ENCODE measurements at places on chromosomes 12 and 14.

- no peak for DNase-seq
These were observed 3.1 kb downstream of the RDH16 start for GRCh38 chr12:56954057-56954957.

DNA sequence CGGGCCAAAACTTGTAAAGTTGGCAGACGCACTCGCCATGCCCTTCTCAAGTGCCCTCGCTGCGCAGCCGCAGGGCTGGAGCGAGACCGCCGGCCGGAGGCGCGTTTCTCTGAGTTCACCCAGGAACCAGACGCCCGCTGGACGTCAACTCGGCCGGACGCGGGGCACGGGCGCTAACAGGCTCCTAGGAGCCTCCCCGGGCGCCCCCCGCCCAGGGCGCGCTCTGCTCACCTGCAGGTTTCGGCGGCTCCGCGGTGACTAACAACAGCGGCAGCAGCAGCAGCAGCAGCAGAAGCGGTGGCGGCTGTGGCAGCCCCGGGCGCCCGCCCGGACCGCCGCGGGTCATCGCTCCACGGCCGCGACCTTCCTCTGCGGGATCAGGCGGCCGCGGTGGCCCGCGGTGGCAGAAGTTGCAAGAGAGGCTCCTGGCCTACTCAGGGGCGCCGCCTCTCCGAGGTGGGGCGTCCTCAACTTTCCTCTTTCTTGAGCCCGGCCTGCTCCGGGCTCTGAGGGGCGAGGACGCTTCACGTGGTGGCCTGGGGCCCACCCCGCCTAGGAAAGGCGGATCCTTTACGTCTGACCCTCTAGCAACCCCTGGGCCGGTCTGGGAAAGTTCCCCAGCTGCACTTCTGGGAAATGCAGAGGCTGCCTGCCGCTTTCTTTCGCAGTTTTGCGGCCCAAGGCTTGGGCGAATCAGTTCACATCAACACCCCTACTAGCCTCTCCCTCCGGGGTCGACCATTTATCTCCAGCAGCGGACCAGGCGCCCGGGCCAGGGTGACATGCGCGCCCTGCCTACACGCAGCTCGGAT is at the start of gene PLBD1:
Gene PLBD1 (minus strand): TSS at position 533 of the 812 bp plus-strand sequence. CDS start 187 bp downstream, at position 346.
- DNase-seq, result peak; percentile 12

DNA sequence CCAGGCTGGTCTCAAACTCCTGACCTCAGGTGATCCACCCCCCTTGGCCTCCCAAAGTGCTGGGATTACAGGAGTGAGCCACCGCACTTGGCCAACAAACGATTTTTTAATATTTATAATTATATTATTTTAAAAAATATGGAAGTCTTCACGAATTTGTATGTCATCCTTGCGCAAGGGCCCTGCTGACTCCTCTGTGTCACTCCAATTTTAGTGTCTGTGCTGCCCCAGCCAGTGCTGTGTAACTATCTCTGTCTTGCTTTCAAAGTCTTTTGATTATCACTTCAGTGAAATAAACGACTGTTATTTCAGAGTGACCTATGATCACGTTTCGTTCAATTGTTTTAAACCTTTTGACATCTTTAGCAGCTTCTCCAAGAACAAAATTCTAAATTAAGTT is 13.1 kb upstream of the MMP17 start:
- DNase-seq, result no peak

- DNase-seq, result no peak
These were observed 18.8 kb downstream of the BCL11B start for GRCh38 chr14:99252940-99253868.

DNA sequence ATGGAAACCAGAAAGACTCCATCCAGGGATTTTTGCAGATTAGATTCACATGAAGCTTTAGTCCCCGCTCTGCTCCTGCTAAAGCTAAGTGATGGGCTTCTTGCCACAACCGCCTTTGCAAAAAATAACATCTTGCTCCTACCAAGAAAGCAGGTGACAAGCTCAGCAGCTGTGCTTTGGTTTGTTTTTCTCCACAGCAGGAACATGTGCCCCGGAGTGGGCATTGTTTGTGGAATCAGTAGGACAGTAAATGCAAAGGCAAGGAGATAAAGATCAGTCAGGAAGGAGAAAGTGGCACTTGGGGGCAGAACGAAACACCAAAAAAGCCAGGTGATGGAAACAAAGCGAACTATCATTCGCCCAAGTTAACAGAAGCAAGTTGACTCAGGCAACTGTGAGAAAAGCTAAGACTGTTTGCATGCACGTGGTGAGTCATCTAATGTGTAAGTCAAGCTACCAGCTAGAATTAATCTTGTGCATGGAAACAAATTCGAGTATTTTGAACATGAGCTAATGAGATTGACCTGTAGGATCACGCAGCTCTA is 165.5 kb upstream of the PLXNC1 start:
- peak; percentile 77 for DNase-seq

DNA sequence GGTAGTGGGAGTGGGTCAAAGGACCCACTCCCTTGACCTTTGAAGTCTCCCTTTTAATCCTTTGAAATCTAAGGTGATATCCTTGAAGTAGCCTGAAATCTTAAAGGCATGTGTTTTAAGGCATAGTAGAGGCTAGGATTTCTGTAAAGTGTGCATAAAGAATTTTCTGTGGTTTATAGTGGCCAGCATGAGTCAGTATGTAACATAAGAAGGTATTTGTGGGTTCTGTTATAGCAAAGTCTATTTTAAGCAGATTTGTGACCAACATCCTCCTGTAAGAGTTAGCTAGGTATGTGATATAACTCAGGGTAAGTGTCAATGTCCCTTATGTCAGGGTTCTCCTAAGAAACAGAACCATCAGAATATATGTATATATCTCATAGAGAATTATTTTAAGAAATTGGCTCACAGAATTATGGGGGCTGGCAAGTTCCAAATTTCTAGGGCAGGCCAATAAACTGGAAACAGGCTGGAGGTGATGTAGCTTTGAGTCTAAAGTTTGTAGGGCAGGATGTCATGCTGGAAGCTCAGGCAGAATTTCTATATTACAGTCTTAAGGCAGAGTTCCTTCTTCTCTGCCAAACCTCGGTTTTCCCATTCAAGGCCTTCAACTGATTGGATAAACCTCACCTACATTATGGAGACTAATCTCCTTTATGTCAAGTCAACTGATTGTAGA is 18.7 kb upstream of the EPYC start:
- peak; percentile 58 for DNase-seq

All from renal cortical epithelial cell (primary cell).